Hypothalamus (tissue), 51 donors: ENCODE measurements at places on chromosomes 4 and X.

GRCh38 chr4:85968945-85969819 is 390.7 kb downstream of the MAPK10 start:
- no peak for DNase-seq

DNA sequence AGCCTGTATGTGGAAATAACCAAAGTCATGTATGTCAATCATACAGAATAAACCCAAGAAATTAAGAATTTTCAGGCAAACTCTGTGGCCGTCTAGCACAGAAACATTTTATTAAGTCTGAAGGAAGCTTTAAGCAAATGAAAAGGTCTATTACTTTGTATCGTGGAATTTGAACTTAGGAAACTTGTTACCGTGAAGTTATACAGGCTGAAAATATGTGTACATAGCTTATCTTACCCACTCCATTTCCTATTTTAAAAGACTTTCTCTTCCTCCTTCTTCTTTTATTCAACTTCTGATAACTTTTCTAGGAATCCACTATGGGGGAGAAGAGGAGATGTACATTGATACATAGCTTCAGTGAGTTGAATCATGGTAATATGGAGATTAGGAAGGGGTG is 108.3 kb downstream of the AGTR2 start:
- DNase-seq: no peak

DNA sequence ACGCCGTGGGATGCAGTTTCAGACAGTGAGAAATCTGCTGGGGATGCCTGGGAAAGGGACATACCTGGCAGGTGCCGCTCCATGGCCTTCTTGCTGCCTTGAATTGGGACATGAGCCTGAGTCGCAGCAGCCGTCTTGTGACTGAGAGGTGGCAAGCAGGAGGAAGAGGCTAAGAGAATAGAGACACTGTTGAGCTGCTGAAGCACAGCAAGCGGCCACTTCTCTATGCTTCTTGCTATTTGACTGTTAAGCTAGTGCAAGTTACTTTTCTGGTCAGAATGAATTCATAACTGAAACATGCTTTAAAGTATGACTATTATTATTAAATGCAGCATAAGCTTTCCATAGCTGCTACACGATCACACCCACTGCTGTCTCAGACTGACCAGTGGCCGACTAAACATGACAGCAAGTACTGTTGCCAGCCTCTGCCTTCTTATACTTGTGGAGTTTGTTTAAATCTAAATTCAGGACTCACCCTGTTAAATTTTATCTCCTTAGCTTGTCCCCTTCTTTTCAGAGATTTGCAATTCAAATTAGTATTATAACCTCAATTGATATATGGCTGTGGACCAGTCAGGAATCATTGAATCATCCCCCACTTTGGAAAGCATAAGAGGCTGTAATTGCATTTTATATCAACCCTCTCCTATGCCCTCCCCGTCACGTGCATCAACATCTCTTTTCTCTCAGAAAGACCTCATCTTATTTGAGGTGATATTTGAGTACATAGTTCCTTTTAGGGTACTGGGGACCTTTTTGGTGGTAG is 24.8 kb upstream of the ACSL1 start:
- DNase-seq: no peak

DNA sequence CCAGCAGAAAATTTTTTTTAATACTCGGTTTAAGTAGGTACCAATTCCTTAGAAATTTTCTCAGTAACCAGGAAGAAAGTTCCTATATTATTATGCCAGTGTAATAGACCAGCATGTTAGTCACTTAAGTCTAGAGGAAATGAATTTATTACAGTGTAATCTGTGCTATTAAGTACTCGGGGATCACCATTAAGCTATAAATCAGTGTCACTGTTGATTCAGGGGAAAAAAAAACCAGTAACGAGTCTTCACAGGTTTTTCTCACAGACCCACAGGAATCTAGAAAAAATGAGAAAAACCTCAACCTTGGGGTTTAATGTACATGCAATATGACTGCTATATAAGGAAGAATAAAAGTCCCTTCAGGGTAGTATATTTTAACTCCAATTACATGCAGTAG is 138.3 kb upstream of the IL1RAPL2 start:
- DNase-seq: no peak

GRCh38 chrX:17579026-17579425 is 158.3 kb upstream of the SCML1 start:
- DNase-seq: no peak

- DNase-seq: no peak
These were observed 11.4 kb upstream of the EXOC1L start for GRCh38 chr4:55808186-55808585.
